ENCODE measurements at places on chromosomes 12 and 14.

- no peak for DNase-seq
Measured at GRCh38 chr12:100566887-100567637, 6.4 kb upstream of the GAS2L3 start.

GRCh38 chr12:5498076-5498475 lies 66.2 kb downstream of the NTF3 start:
- DNase-seq, result no peak

- DNase-seq, result no peak
Measured at GRCh38 chr12:117064049-117064448, 35.2 kb downstream of the TESC start.

DNA sequence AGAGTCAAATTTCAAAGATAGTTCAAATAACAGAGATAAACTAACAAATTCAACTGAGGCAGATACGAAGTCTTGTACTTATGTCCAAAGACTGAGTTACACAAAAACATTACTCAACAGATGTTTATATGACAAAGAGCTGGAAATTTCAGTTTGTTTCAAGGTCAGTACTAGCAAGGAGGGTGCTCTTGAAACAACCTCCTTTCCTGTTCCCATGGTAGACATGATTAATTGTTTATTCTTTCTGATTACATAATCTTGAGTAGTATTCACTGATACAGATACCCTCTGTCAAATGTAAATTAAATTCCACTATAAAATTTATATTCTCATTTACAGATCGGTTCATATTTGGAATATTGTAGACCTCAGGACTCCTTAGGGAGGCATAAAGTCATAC lies 23.4 kb downstream of the TSPAN8 start:
- no peak for DNase-seq

GRCh38 chr14:59207506-59207933 lies 19.1 kb downstream of the DAAM1 start:
- no peak for DNase-seq

DNA sequence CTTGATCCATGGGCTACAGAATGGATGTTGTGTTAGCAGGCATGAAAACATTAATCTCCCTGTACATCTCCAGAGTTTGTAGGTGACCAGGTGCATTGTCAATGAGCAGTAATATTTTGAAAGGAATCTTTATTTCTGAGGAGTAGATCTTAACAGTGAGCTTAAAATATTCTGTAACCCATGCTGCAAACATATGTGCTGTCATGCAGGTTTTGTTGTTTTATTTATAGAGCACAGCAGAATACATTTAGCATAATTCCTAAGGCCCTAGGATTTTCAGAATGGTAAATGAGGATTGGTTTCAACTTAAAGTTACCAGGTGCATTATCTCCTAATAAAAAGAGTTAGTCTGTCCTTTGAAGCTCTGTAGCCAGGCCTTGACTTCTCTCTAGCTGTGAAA lies 3.5 kb upstream of the FITM1 start:
- DNase-seq, result no peak

Data from stimulated activated CD8-positive, alpha-beta memory T cell treated with anti-CD3 and anti-CD28 coated beads, Interleukin-4, amount 100 ng/mL, for 4 hours (primary cell).